Mucosa of gallbladder (tissue), 1 donor: ENCODE measurements at places on chromosomes 2 and 18. TPM values are rescaled to one million over a fixed set of nuclear protein-coding genes. Genes with fewer than 3 reads are reported as not detected.
A peak's percentile ranks its signal among the peaks of the same experiment; 100 is the strongest.

- DNase-seq: no peak
Observed at GRCh38 chr2:145524303-145524702, 1004.4 kb upstream of the ZEB2 start.

- DNase-seq: peak; percentile 96
Observed at GRCh38 chr18:63367053-63367953, at the start of gene KDSR. TSS of gene KDSR (minus strand) at chr18:63367206. CDS start at chr18:63367118, 88 bp downstream.

DNA sequence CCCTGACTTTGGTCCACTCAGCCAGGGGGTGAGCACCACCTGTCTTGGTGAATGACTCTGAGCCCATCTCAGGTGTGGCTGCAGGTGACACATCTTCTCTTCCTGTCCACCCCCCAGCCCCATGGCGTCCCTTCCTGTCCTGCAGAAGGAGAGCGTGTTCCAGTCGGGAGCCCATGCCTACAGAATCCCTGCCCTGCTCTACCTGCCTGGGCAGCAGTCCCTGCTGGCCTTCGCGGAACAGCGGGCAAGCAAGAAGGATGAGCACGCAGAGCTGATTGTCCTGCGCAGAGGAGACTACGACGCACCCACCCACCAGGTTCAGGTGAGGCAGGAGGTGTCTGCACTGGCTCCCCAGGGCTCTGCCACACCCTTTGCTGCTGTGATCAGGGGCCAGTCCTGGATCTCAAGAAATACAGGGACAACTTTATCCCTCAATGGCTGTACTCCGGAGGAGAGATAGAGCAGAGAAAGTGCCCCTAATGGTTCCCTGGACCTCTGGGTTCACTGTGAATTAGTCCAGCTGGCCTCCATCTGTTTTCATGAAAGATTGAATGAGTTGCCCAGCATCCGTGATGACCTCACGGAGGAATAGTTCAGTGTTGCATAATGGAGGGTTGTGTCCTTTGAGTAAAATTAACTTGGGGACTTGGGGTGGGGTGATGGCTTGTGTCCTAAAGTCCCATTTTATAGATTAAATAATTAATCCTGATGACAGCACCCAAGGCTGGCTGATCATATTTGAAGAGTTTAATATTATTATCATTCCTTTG lies at the start of gene NEU2:
NEU2 (plus strand) TSS at position 122 of the 770 bp plus-strand sequence; CDS start at position 122, 0 bp downstream.
- DNase-seq: no peak

DNA sequence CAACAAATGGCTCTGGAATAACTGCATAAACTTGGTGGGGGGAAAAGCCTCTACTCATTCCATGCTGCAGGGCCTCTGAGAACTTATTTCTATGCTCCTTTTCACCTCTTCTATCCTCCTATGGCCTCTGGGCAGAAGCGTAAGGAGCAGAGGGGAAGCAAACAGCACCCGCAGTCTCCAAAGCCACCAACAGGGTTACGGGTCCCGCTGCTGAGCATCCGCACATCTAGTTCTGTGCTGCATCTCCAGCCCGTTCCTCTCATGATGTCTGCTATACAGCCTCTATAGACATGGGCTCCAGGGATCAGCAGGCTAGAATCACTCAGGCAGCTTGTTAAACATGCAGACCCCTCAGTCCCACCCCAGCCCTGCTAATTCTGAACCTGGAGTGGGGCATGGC lies 25.9 kb downstream of the PSTPIP2 start:
- no peak for DNase-seq

- DNase-seq: no peak
Observed at GRCh38 chr18:25348386-25349130, 3.4 kb downstream of the ZNF521 start.

DNA sequence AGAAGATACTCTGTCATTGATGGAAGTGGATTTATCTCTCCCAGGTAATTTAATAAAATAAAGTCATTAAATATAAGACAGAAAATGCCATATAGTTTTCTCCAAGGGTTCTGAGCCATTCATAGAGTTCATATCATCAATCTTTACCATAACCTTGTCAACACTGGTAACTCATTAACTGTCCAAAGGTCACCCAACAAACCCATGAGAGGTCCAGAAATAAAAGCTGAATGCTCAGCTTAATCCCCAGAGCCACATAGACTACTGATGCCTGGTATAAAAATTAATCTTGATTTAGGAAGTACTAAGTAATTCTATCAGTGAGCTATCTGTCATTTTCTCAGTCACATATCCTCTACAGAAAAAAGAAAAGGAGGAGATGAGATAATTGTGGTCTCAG lies 903.0 kb upstream of the DDX18 start:
- DNase-seq: no peak

DNA sequence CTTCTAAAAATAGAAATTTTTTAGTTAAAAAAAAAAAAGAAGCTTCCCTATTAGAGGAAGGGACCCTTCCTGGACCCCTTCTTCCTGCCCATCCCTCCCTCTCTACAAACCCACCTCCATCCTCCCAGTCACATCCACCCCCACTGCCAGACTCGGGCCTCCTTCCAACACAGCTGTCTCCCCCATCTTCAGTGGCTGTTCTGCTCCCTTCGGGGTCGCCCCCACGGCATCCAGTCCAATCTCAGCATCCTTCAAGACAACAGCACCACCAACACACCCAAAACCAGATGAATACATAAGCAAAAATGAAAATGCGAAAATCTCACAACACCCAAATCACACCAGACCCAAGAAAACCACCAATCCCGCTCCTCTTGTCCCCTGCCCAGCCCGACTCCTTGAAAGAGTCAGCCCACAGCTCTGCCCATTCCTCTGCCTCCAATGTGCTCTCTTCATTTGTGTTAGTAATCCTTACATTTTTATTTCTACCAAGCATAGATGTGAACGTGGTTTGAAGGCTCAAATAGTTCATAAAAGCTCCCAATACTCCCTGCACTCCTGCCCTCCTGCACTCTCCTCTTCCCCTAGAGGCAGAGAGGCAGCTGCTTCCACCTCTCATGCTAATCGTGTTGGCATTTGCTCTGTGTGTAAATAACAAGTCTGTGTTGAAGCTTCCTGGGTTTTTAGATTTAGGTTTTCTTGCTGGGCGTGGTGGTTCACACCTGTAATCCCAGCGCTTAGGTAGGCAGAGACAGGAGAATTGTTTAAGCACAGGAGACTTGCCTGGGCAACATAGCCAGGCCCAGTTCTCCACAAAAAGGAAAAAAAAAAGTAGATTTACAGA lies 37.0 kb downstream of the MAL start:
- DNase-seq: no peak

- no peak for DNase-seq
Observed at GRCh38 chr18:44497757-44498490, 182.8 kb upstream of the SETBP1 start.

DNA sequence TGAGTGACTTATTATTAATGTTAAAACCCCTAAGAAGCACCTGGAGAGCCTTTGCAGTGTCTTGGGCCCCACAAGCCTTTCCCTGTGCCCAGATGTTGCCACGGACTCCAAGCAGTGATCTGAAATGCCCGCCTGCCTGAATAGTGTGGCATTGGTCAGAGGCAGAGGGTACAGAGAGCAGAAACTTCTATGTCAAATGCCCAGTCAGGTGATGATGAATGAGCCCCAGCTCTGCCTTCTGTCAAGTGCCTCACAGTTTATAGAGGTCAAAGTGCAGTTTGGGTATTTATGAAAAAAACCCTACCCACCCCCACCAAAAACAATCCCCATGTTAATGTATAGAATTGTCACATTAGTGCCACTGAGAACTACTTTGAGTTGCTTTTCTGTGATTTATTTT lies 170.0 kb upstream of the SIX3 start:
- DNase-seq: no peak

Gene ALKAL2
- 69.5 TPM for total RNA-seq

Gene CYTIP
- total RNA-seq: 10.7 TPM

Gene TYMS
- total RNA-seq: 5.8 TPM

Gene CDKL4
- total RNA-seq: 1.1 TPM

Gene CCDC195
- total RNA-seq: not detected
